Stimulated activated CD4-positive, alpha-beta T cell treated with anti-CD3 and anti-CD28 coated beads, TNF-alpha, amount 100 ng/mL, for 48 hours (primary cell): ENCODE measurements at places on chromosomes 3 and 15.

DNA sequence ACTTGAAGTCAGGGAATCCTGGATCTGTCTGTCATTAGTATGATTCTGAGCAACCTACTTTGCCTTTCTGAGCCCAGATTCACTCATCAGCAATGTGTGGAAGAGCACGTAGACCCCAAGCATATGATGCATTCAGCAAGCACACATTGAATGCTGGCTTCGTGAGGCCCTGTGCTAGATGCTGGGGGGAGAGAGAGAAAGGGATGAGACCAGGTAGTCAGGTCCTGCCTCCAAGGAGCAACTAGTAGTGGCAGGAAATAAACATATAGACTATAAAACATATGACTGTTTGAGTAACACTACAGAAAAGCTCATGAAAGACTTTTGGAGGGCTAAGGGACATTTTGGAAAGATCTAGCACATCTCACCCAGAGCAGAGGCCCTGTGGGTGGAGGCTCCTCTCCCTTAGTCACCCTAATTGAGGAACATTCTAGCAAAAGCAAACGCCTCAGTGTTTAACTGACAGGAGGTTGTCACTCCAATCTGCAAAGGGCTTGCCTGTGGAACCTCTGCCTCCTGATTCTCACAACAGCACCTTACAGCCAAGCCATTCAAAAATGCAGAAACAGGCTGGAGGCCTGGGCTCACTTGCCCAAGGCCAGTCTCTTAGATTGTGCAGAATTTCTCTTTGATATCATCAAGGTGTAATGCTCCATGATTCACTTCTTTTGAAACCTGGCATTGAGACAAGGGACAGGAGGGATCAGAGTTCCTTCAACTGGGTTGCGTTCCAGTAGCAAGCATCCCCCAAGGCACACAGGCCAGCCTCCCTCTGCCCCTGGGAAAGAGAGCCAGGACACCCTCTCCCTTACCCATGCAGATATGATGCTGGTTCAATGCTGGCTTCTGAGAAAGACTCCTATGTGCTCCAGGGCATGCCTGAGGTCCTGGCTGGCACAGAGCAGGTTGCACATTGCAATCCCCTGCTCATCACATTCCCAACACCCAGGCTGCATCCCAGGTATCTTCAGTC is 26.1 kb downstream of the STARD5 start:
- DNase-seq: no peak

DNA sequence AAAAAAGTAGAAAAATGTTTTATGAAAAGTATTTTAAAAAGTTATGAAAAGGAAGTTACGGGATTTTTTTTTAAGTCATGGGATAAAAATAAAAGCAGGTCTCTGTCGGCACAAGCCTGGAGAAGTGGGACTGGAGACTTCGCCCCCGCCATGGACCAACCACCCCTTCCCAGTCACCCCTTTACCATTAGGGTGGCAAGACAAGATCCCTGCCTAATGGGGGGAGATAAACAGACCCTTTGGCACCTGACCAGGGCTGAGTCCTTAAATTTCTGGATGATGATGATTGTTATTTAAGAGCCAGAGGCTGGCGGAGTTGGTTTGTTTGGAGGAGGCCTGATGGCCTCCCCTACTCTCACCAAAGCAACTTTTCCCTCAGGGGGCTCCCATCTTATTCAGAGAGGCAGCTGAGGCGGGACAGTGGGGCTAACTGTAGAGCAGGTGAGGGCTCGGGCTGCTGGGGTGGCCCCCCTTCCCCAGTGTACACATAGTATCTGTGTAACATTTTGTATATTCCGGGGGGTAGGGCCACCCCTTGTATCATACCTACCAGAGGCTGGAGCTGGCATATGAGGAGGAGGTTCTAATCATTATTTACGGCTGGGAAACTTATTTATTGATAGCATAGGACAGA is 74.0 kb downstream of the ADAMTS7 start:
- no peak for DNase-seq

- DNase-seq: no peak
Observed at GRCh38 chr3:19901918-19902317, 32.1 kb downstream of the EFHB start.

DNA sequence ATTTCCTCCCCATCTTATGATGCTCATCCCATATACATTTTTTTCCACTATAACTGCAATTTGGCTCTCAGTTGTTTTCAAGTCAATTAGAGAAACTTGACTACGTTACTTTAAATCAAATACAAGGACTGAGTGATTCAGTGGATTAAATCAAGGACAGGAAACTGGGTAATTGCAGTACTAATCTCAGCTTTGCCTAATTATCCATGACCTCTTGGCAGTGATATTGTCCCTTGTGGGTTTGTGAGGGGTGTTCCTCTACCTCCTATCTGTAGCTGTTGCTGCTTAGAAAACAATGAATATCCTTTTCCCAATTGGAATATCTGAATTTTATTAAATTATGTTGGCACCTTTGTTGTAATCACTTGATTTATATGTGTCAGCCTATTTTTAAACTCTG is 79.4 kb downstream of the ZPLD1 start:
- no peak for DNase-seq

GRCh38 chr3:88101142-88101541 is 42.1 kb downstream of the ZNF654 start:
- DNase-seq: no peak

- DNase-seq: no peak
Observed at GRCh38 chr3:100941041-100941440, 52.2 kb downstream of the ABI3BP start.

GRCh38 chr3:162491952-162492351 is 995.3 kb downstream of the OTOL1 start:
- no peak for DNase-seq

DNA sequence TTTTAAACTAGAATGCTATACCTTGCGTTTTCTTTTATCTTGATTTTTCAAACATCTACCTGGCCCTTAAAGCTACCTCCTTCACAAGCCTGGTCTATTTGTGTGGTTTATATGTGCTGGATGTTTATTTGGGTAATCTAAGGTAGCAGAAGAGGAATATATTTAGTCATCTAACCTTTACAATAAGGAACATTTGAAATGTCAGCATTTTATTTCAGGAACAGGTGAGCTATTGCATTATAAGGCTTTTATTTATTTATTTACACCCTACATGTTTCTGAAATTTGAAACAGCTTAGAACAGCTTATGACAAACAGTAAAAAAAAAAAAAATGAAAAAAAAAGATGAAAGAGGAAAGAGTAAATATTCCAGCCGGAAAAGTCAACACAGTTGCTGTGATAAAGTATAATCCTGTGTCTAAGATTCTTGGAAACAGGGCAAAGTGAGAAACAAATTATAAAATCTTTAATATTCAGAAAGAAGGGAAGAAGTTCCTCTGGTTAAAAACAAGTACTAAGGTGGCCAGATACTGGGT is 19.5 kb downstream of the HHLA2 start:
- no peak for DNase-seq

- DNase-seq: no peak
Observed at GRCh38 chr3:17972959-17973906, 230.8 kb upstream of the TBC1D5 start.

GRCh38 chr3:107877936-107878335 is 212.9 kb downstream of the CD47 start:
- DNase-seq: no peak

- no peak for DNase-seq
Observed at GRCh38 chr3:58175437-58176184, 35.2 kb downstream of the DNASE1L3 start.

DNA sequence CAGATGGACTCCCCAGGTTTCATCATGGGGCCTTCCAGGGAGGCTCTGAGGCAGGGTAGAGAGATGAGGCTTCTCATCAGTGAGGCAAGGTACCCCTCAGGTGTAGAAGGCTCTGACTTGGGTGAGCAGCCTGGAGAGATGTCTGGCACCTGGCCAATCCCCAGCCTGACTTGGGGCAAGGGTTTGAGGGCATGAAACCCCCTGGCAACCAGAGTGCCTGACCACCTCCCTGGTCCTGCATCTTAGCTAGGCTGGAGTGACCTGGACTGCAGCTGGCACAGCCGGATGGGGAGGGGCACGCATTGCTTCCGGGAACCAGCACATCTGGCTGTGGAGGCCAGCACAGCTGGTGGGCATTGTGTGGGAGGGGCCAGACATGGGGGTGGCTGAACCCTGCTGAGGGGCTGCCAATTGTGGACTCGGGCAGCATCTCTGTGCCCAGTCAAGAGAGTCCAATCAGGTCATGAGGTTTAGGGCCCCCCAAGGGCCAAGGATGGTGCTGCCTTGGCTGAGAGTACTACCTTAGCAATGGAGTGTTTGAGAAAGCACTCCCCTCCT is 1.9 kb downstream of the ZBTB47 start:
- DNase-seq: no peak

DNA sequence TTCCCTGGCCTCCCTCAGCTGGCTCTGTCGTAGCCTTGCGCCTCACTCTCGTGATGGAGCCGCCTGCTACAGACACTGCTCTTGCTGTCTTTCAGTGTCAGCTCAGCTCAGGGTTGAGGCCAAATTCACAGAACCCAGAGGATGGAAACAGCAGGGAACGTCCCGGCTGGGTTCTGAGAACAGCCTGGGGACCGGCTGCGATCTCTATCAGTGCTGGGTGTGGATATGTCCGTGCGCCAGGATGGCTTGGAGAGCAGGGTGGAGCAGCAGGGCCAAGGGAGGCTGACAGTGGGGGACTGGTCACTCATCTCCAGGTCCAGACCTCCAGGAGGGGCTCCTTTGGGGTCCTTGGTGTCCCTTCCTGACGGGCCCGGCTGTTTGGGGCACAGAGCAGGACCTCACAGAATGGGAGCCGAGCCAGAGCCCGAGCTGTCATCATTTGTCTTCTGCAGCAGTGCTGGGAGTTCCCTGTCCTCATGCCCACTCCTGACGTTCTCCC is 18.4 kb downstream of the KLF15 start:
- DNase-seq: no peak

- no peak for DNase-seq
Observed at GRCh38 chr15:49637857-49638256, 17.0 kb downstream of the DTWD1 start.

DNA sequence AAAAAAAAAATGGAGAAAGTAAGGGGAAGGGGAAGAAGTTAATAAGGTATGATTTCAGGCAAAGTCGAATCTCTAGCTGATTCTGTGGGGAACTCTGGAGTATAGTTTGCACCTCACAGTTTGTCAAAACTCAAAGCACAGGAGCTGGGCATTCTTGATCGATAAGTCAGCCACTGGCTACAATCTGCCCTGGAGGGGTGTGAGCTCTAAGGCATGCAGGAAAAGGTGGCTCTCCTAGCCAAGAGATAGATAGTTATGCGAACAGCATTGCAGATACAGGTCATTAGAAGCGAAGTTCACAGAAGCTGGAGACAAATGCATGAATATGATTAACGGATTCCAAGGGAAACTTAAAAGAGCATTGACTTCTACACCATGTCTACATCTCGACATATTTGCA is 952.6 kb downstream of the AGBL1 start:
- no peak for DNase-seq

GRCh38 chr15:99122831-99123712 is 18.2 kb downstream of the SYNM start:
- no peak for DNase-seq

DNA sequence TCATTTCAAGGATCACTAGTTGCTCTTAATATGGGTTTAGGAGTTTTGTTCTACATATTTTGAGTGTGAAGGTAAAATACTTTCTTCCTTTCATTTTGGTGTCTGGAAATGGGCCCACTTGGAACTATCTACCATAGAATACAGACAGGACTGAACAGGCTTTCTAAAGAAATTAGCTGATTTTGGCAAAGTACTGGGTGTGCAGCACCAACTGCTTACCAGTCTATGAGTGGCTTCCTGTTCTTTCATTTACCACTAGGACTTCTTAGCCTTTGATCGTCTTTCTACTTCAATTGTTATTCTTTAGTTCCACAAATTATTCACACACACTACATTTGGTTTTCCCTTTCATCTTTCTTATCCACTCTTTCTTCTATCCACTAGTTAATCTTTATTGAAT is 1196.3 kb downstream of the ROBO1 start:
- no peak for DNase-seq

- no peak for DNase-seq
Observed at GRCh38 chr3:21913791-21914190, 162.8 kb upstream of the ZNF385D start.

- no peak for DNase-seq
Observed at GRCh38 chr3:72033666-72034428, 248.9 kb upstream of the PROK2 start.

GRCh38 chr3:19866751-19867347 is 67.2 kb downstream of the EFHB start:
- DNase-seq: no peak

DNA sequence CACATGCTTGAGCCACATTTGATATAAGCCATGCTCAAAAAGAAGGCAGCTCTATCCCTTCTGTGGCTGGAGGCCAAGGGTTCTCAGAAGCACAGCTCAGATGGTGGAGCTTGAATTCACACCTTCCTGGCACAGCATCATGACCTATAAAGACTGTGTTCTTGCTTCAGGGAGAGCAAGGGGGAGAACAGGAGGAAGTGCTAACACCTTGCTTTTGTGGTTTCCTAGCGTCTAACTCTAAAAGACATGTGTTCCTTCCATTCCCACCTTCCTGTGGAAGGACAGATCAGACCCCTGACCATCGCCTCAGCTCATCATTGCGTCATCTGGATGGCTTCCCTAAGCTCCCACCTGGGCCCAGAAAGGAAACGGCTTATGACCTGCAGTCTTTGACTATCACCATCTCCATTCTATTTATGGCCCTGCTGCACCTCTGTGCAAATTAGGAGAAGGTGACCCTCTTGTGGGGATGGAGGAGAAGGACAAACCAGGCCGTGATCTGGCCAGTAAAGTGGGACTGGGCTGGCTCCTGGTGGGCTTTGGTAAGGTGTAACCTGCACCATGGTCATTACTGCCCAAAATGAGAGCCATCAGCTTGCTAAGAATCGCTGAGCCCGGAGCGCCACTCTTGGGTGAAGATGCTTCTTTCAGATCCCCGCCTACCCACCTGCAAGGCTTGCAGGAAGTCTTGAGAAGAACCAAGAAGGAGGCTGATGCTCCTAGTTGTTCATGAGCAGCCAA is 128.5 kb downstream of the SERPINI1 start:
- DNase-seq: no peak

GRCh38 chr3:188683032-188683521 is 488.7 kb upstream of the TPRG1 start:
- DNase-seq: no peak

DNA sequence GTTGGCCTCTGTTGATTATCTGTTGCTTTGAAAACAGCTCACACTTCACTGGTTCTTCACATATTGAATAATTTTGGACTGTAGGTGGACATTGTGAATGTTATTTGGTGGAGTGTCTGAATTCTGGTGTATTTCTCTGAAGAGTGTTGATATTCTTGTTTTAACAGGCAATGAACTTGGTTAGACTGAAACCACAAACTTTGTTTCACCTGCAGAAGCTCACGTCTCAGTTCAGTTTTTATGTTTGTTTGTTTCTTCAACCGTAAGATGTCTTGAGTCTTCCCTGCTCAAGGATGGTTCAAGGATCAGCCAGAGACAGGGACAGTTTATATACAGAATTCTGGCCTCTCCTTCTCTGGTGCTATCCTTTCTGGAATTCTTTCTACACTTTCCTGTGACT is 43.6 kb downstream of the C3orf20 start:
- DNase-seq: no peak

DNA sequence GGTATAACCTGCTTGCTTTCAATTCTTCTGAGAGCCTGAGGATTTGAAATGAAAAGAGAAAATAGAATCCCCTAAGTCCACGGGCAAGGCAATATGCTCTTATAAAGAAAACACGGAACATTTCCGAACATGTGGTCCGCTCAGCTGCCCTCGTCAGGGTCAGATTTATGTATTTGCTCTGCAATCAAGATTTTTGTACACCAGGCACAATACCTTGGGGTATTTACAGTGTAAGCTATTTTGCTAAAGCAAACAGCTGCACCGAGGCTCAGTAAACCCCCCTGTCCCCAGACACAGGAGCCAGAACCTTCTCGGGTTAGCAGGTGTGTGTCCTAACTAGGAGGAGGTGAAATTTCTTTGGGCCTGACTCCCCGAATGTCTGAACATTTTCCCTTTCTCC is 155.8 kb upstream of the LRIG1 start:
- DNase-seq: no peak
